ENCODE measurements at places on chromosomes 6 and 20.

GRCh38 chr6:133835901-133836300, 53.0 kb upstream of the TCF21 start:
- DNase-seq, result no peak
- H3K36me3 ChIP-seq, result no peaks in the 10 kb centered on the region
- no peak overlapping the region for H3K27ac ChIP-seq

GRCh38 chr20:40880063-40880728, 148.4 kb upstream of the TOP1 start:
- H3K36me3 ChIP-seq, result peaks cover 3% of the 10 kb centered on the region
- H3K27me3 ChIP-seq, result no peaks in the 10 kb centered on the region
- H3K4me3 ChIP-seq, result no peak overlapping the region
- H3K27ac ChIP-seq, result no peak overlapping the region
- DNase-seq, result no peak

- H3K27ac ChIP-seq, result no peak overlapping the region
- no peaks in the 10 kb centered on the region for H3K4me1 ChIP-seq
- DNase-seq, result no peak
- peaks cover 64% of the 10 kb centered on the region for H3K27me3 ChIP-seq
- no peaks in the 10 kb centered on the region for H3K36me3 ChIP-seq
- H3K4me3 ChIP-seq, result no peak overlapping the region
These were observed 20.4 kb downstream of the MDFI start for GRCh38 chr6:41658636-41659035.

DNA sequence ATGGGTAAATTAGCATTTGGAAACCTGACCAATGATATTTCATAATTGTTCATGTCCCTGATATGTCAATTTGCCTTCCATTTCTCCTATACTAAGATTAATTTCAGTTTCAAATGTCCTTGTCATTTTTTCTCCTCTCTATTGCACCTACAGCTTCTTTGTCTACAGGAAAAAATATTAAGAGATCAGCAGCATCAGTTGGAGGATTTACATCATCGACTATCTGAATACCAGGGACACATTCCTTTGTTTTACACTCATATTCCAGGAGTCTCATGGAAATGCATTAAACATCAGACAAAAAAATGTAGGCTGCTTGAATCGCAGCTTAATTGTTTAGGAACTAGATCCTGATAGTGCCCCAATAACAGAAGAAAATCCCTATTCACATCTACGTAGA, 188.2 kb downstream of the PRKN start:
- H3K4me3 ChIP-seq, result no peak overlapping the region
- DNase-seq, result no peak
- no peaks in the 10 kb centered on the region for H3K36me3 ChIP-seq
- H3K27me3 ChIP-seq, result no peaks in the 10 kb centered on the region
- H3K4me1 ChIP-seq, result no peaks in the 10 kb centered on the region

DNA sequence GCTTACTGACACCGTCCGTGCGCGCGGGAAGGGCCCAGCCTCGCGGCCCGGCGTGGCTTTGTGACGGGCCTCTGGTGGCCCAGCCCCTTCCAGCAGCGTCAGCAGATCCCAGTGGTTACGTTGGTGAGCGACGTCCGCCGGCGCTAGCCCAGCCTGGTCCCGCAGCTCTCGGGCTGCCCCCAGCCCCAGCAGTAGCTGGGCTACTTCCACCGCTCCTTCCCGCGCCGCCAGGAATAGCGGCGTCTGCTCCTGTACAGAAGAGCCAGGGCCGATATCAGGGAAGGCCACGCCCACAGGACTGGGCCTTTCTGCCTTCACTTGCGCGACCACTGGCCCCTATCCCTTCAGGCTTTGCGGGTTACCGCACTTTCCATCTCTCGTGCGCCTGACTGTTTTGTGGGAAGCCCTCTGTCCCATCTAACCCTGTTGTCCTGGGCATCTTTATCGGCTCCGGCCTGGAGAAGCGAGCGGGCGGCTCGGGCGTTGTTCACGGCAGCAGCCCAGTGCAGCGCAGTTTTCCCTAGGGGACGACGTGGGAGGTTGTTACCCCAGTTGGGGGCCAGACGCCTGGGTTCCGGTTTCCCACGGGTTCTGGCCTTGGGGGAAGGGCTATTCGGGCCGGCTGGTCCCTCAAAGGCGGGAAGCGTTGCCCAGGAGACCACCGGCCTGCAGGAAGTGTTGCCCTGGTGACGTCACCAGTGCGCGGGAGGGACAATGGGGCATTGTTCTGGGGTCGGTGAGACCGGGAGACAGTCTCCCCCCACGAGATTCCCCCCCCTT, 3.6 kb upstream of the GPSM3 start:
- peak; percentile 81 for DNase-seq
- H3K4me3 ChIP-seq, result peak overlapping the region; percentile 96
- H3K36me3 ChIP-seq, result peaks cover 23% of the 10 kb centered on the region
- H3K27ac ChIP-seq, result peak overlapping the region; percentile 99
- H3K27me3 ChIP-seq, result no peaks in the 10 kb centered on the region

DNA sequence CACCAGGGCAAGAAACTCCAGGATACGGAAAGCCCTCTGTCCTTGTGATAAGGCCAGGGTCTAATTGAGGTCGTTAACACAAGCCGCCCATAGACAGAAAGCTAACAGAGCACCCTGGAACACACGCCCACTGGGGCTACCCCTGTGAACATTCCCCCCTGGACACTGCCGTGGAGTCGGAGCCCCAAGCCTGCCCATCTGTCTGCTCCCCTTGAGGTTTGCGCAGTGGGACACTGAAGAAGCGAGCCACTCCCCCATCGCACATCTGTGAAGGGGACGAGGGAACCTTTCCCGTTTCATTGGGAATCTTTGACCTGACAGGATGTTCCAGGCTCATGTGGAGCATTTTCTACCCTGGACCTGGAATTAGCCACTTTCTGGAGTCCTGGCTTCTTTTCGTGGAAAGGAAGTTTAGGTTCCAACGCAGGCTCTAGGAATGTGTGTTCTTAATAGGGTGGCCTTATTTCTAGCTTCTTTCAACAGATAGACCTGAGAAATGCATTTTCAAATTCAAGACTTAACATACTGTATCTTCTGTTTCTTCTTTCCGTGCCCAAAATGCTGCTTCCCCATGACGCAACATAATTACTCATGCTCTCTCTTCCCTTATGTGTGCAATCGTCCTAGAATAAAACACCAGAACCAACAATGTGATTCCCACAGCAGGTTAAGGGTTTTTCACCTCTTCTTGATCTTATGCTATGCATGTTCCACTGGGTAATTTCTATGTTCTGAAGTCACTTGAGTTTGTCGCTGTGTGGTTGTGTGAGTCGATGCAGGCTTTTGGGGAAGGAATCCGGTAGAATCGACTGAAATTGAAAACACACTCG, 161.1 kb downstream of the ERMARD start:
- peaks cover 22% of the 10 kb centered on the region for H3K27me3 ChIP-seq
- DNase-seq, result no peak
- peaks cover 9% of the 10 kb centered on the region for H3K4me1 ChIP-seq

GRCh38 chr6:139920776-139921100, 546.3 kb upstream of the CITED2 start:
- no peak overlapping the region for H3K4me3 ChIP-seq
- no peaks in the 10 kb centered on the region for H3K36me3 ChIP-seq
- H3K4me1 ChIP-seq, result peaks cover 2% of the 10 kb centered on the region
- peaks cover 32% of the 10 kb centered on the region for H3K27me3 ChIP-seq
- no peak for DNase-seq
- H3K27ac ChIP-seq, result no peak overlapping the region

GRCh38 chr6:42030585-42031506, 19.5 kb upstream of the TAF8 start:
- H3K4me3 ChIP-seq, result peak overlapping the region; percentile 49
- no peaks in the 10 kb centered on the region for H3K27me3 ChIP-seq
- peak overlapping the region; percentile 95 for H3K27ac ChIP-seq

- no peaks in the 10 kb centered on the region for H3K27me3 ChIP-seq
- H3K36me3 ChIP-seq, result no peaks in the 10 kb centered on the region
- no peak for DNase-seq
These were observed 252.7 kb upstream of the POU3F2 start for GRCh38 chr6:98581705-98582104.

- H3K4me1 ChIP-seq, result peaks cover 22% of the 10 kb centered on the region
- H3K4me3 ChIP-seq, result no peak overlapping the region
- peaks cover 32% of the 10 kb centered on the region for H3K27me3 ChIP-seq
These were observed 78.2 kb upstream of the ARID1B start for GRCh38 chr6:156699017-156699421.

DNA sequence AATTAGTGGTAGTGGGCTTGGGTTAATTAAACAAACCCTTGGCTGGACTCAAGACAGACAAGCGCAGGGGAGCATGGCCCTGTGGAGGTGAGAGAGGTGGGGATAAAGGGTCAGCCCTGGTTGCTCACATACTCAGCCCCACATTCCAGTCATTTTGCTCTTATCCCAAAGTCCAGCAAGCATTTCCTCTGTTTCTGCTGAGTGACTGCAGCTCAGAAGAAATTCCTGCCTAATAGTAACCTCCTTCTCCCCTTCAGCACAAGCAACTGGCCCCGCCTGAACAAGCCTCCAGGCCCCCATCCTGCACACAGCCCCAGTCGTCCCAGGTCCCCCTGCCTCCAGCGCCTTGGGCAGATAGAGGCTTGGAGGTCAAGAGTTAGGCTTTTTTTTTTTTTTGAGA, 3.6 kb upstream of the TFEB start:
- H3K27ac ChIP-seq, result no peak overlapping the region
- no peak for DNase-seq
- no peak overlapping the region for H3K4me3 ChIP-seq
- no peaks in the 10 kb centered on the region for H3K36me3 ChIP-seq
- H3K27me3 ChIP-seq, result no peaks in the 10 kb centered on the region
- H3K4me1 ChIP-seq, result peaks cover 4% of the 10 kb centered on the region

DNA sequence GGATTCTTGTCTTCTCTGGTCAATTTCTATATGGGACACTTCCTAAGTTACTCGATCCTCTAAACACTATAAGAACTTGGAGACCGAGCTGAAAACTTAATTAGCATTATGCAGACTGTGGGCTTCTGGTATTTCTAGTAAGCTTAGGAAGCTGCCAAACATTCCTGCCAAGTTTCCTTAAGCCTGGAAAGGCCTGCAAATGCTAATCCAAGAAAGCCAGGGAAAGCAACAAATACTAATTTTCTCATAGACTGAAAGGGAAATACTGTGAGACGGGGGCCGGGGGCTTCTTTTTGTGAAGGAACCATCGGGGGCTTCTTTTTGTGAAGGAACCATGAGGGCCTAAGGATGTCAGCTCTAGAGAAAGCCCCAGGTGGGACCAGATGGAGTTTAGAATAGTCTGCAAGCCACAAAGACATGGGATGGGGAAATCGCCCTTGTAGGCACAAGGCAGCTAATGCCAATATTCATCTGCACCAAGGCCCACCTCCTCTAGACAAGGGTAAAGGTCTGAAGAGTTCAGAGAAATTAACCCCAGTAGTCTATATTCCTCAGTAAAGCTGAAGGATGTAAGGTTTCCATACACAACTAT, 332.4 kb upstream of the PRDM1 start:
- no peak overlapping the region for H3K27ac ChIP-seq
- H3K27me3 ChIP-seq, result peaks cover 10% of the 10 kb centered on the region
- no peak overlapping the region for H3K4me3 ChIP-seq
- H3K36me3 ChIP-seq, result no peaks in the 10 kb centered on the region

- no peak overlapping the region for H3K27ac ChIP-seq
- no peak for DNase-seq
- H3K4me1 ChIP-seq, result peaks cover 5% of the 10 kb centered on the region
These were observed 59.2 kb downstream of the PTPRA start for GRCh38 chr20:2932498-2932897.

DNA sequence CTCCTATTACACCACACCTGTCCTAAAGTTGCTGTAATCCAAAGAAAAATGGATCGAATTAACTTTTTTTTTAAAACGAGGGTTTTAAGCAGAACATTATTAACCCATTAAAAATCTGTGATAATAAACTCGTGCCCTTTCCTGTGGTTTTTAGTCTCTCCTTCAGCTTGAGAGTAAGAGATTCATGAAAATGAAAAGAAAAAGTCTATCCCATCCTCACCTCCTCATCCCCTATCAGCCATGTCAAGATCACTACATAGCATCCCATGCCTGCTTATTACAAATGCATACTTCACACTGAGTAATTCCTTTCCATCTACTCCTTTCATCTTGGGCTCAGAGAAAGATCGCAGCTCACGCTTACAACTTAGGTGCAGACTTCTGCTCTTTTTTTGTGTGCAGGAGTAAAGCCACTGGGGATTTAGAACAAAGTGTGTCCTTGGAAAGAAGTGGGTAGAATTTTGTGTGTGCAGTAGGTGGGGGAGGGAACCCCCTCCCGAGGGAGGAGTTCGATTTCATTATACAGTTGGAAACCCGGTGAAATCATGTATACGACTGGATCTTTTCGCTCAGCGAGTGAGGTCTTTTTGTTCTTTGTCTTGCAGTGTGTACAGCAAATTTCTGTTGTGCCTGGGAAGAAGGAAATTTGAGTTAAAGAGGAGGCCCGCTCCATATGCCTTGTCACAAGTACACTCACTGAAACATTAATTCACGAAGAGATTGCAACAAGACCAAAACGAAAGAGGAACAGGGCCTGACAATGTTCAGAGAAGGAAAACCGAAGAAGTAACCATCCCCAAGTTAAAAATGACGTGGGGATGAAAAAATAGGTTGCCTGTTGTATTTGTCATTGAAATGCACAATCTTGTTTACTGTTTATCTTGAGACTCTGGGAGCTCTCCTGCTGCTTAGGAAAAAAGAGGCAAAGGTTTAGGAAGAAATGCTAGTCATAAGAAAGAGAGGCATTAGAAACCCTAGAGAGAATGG, 146.5 kb upstream of the ZNF217 start:
- H3K27me3 ChIP-seq, result no peaks in the 10 kb centered on the region
- DNase-seq, result peak; percentile 37
- H3K4me3 ChIP-seq, result peak overlapping the region; percentile 77
- H3K4me1 ChIP-seq, result peaks cover 58% of the 10 kb centered on the region
- H3K27ac ChIP-seq, result peak overlapping the region; percentile 87

GRCh38 chr6:113843500-113844073, 13.6 kb upstream of the MARCKS start:
- H3K36me3 ChIP-seq, result no peaks in the 10 kb centered on the region
- H3K4me1 ChIP-seq, result peaks cover 2% of the 10 kb centered on the region
- no peak for DNase-seq
- no peak overlapping the region for H3K27ac ChIP-seq
- no peak overlapping the region for H3K4me3 ChIP-seq

GRCh38 chr6:118042855-118043254, 135.8 kb downstream of the SLC35F1 start:
- H3K4me1 ChIP-seq, result no peaks in the 10 kb centered on the region
- no peak overlapping the region for H3K4me3 ChIP-seq
- no peak for DNase-seq
- H3K36me3 ChIP-seq, result no peaks in the 10 kb centered on the region
- H3K27me3 ChIP-seq, result peaks cover 15% of the 10 kb centered on the region
- H3K27ac ChIP-seq, result no peak overlapping the region

GRCh38 chr6:117168296-117169063, 96.9 kb upstream of the VGLL2 start:
- H3K4me3 ChIP-seq, result no peak overlapping the region
- H3K27ac ChIP-seq, result no peak overlapping the region
- H3K36me3 ChIP-seq, result no peaks in the 10 kb centered on the region

GRCh38 chr20:18390201-18390600, 76.6 kb downstream of the DZANK1 start:
- H3K4me1 ChIP-seq, result no peaks in the 10 kb centered on the region
- no peak overlapping the region for H3K4me3 ChIP-seq
- no peaks in the 10 kb centered on the region for H3K27me3 ChIP-seq
- peaks cover 4% of the 10 kb centered on the region for H3K36me3 ChIP-seq

DNA sequence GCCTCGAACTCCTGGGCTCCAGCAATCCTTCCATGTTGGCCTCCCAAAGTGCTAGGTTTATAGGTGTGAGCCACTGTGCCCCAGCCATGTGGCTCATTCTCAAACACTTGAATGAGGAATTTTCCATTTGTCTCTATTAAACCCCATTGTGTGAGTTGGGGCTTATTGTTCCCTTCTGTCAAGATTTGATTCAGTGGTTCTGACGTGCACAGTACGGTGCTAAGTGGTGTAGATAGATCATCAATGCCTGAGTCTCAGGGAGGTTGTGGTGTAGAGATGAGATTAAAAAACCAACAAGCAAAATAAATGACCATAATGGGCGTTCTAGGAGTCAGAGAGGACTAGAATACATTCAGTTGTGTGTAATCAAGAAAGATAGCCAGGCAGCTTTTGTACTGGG, 335.6 kb downstream of the PRL start:
- H3K4me1 ChIP-seq, result peaks cover 4% of the 10 kb centered on the region
- no peak overlapping the region for H3K4me3 ChIP-seq

All from activated T-cell treated with anti-CD3 and anti-CD28 coated beads, Interleukin-2, amount 50 U/mL, for 24 hours (primary cell).